ENCODE measurements at places on chromosomes 1 and 21.

DNA sequence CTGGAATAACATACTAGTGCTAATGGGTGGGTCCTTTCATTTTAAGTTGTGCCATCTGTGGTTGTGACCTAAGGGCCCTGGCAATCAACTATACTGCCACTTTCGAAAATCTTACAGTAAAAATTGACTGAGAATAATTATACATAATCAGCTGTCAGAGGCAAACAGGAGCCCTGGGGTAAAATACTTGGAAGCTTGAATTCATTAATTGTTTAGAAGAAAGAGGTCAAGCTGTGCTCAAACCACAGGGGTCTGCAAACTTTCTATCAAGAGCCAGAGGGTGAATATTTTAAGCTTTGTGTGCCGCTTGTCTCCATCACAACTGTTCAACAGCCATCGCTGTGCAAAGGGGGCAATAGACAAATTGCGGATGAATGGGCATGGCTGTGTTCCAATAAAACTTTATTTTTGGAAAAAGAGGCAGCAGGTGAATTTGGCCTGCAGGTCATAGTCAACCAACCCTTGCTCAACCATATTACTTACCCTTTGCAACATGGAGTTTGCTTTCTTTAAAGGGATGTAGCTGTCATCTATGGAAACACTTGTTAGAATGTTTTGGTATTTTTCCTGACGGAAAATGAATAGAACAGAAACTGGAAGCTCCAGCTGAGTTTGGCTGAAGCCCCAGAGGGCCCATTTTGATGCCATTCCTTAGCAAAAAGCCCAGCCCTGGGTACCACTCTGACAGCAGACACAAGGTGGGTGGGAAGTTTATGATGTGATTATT lies 35.7 kb upstream of the USP1 start:
- no peak for DNase-seq

DNA sequence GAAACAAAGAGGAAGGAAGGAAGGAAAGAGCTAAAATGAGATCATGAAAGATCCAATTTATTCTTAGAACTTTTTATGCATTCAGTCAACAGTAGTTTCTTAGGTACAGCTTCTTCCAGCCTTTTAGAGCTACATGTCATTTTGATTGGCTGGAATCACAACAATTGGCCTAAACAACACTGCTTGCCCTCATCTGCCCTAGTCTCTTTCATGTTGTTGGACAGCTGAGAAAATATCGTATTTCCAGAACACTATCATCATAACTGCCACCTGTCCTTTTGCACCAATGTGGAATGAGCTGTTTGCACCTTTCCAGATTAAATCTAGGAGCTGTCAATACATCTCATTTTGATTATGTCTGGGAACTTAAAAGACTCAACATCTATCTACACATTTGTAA lies 161.7 kb downstream of the TGFBR3 start:
- no peak for DNase-seq

- no peak for DNase-seq
Observed at GRCh38 chr1:3628445-3628844, 3.6 kb downstream of the TPRG1L start.

DNA sequence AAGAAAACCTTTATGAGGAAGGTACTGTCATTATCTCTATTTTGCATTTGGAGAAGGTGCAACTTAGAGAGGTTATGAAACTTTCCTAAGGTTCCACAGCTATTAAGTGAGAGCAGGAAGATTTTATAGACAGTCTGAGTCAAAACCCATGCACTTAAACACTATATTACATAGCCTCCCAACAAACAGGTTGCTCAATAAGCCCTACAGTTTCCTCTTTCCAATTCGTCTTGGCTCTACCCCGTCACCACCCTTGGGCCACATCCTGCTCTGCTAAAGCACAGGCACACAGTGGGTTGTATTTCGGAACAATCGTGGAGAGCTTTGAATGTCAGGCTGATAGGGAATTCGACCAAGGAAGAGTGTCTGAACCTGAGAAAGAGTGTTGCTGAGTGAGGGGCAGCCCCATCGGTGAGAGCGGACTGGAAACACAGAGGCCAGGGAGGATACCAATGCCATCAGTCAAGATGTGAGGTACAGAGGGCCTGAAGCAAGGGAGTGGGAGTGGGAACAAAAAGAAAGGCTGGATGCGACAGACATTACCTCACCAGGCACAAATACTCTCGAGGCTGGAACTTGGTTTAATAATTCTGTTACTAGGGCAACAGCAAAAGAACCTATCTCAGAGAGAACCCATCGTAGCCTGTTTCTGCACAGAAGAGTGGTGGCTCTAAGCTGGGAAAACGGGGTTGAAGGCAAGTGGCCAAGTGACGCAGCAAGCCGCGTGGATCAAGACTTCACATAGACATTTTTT lies 6.3 kb upstream of the LRRC52 start:
- DNase-seq, result no peak

GRCh38 chr1:61853583-61853982 lies 111.3 kb downstream of the PATJ start:
- DNase-seq, result no peak

DNA sequence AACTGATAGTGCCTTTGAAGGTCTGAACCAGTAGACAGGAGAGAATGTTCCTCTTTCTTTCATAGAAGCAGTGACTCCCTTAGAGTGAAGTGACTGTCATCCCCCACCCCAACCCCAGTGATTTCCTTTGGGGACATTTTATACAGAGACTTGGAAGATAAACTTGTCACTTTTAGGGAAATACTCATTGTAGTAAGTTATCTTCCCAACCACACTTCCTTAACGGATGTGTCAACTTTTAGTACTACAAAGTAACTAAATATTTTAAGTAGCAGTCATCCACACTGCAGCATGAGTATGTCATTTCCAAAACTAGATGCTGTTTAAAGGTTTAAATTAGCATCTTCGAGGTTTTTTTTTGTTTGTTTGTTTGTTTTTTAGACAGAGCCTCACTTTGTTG lies 13.7 kb downstream of the LRRC8B start:
- no peak for DNase-seq

DNA sequence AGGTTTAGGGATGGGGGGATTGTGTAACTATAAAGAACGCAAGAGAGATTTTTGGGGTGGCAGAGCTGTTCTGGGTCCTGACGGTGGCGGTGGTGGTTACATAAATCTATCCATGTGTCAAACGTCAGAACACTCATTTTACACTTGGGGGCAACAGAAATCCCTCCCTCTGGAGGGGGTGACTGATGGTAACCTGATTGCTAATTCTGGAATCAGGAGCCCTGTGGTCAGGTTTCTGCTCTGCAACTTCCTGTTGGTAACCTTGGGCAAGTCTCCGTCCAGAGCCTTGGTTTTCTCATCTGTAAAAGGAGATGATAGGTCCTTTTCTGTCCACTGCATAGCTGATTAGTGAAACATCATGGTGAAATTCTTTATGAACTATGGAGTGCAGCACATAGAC lies 40.9 kb downstream of the ALPL start:
- DNase-seq, result no peak

- no peak for DNase-seq
Observed at GRCh38 chr1:23774174-23774880, 3.9 kb upstream of the PITHD1 start.

DNA sequence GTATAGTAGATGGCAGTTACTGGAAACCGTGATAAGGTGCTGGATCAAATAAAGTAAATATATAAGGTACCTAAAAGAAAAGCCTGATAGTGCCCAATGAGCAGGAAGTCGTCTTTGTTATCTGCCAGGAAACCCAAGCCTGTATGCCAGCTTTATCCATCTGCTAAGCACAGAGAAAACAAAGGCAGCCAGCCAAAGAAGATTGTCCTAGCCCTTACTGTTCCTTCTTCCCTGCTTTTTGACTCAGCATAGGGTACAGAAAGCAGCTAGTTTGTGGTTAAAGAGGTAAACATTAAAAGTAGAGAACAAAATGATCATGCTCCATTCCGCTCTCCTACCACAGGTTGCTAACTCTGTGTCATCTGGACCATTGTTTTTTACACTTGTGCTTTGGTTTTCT lies 10.1 kb downstream of the KRTAP22-2 start:
- no peak for DNase-seq

GRCh38 chr21:35204125-35204524 lies 155.0 kb upstream of the RUNX1 start:
- DNase-seq, result no peak

GRCh38 chr1:27010226-27010994 lies 2.2 kb downstream of the TENT5B start:
- no peak for DNase-seq

DNA sequence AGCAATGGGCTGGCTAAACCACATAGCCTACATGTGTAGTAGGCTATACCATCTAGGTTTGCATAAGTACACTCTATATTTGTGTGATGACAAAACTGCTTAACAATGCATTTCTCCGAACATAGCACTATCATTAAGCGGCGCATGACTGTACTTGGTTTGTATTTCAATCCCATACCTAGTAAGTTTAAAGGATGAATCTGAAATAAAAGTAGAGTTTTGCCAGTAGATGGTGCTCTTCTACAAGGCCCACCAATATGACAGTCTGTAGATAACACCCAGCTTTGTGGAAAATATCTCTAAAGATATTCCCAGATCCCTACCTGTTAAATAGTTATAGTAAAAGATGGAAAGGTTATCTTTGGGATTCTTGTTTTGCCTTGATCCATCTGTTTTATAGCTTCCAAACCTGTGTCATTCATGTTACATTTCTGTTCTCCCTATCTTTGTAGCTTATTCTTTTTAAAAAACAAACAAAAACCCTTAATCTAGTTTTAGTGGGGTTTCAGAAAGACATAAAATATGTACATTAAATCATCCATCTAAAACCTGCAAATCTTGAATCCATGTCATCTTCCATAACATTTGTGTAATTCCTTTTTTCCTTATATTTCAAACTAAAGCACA lies 33.9 kb upstream of the ASPM start:
- DNase-seq, result no peak

- DNase-seq, result no peak
Observed at GRCh38 chr1:223233019-223233409, 90.0 kb upstream of the TLR5 start.

- DNase-seq, result no peak
Observed at GRCh38 chr21:29639366-29640079, 300.3 kb downstream of the GRIK1 start.

DNA sequence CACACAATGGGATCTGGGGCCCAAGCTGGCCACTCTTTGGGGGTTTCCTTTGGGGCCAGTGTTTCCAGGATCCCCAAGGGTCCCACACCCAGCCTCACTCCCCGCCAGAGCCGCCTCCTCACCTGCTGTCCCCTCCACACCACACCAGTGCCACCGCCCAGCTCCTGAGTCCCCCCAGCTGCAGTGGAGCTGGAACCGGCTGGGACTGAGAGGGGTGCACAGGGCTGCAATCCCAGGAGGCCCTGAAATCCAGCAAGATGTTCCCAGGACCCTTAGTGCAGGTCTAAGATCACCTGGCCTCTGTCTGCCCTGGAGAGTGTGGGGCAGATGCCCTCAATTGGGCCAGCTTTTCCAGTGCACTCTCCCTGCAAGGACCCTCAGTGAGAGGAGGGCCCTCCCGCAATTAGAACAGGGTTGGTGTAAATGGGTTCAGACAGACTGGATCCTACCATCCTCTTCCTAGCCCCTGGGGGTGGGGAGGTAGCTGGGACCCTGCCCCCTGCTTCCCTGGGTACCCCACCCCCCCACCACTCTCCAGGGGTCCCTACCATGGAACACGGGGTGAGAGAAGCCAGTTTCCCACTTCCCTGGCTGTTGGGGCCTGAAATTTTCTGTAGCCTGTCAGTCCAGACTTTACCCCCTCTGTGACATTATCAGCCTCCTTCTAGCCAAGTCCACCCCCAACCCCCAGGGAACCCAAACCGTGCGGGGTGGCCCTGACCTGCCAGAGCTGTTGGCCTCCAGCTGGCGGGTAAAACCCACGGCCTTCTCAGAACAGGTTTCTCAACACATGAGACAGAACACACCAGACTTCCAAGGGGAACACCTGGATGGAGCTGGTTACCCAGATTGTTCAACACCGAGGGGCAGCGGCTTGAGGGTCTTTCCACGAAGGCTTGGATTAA lies 7.0 kb downstream of the KRTAP10-12 start:
- no peak for DNase-seq

DNA sequence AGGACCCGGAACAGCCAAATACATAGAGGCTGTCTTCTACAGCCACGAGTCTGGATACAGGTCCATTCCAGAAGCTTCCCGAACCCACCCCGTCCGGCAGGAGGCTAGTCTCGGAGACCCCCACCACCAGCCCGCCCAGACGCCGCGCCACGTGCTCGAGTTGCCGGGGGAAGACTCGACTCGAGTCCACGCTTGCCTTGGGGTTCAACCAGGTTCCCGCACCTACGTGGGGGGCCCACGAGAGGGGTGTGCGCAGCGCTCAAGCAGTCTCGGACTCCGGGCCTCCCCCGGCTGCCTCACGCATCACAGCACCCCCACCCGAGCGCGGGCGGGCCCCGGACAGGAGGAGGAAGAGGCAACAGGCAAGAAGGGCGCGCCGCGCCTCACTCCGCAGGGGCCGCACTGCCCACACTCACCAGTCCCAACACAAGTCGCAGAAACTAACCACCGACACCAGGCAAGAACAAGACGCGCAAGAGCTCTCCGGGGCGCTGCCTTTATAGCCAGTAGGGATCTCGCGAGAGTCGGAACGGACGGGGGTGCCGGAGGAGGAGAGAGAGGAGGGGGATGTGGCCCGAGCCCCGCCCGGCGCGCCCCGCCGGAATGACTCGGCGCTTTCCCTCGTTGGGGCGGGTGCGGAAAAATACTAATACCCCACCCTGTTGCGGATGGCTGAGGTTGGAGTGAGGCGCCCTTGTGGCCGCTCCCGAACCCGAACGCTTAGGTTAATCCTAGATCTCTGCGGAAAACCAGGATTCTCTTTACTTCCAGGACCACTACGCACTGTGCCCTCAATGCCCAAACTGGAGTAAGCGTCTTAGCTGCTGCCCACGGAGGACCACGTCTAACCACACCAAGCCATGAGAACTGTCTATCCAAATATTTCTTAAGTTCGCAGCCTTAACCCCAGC lies at the start of gene PRDX1:
Gene PRDX1, minus strand, starts transcription at position 472 of the 911 bp plus-strand sequence. CDS start 2,841 bp downstream, outside the sequence.
- peak; percentile 99 for DNase-seq

DNA sequence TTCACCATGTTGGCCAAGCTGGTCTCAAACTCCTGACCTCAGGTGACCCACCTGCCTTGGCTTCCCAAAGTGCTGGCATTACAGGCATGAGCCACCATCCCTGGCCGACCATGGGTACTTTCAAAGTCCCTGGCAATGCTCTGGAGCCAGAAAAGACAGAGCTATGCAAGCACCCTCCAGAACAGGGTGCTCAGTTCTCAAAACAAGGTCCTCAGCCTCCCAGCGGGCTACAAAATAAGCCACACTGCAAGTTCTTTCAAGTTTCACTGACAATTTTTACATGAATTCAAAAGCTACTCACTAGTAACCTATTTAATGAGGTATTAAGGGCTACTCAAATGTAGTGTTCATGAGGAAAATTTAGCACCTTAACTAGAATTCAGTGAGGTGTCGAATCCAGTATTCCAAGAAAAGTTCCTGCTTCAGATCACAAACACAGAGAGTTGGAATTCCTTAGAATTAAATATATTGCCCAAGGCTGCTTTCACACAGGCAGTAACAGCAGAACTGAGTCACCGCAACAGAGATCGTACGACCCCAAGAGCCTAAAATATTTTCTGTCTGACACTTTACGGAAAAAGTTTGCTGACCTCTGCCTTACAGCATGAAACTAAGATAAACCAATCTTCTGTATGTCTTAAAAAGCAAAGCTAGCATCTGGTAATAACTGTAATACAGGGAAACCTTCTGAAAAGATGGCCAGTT lies 60.7 kb downstream of the HSF2BP start:
- no peak for DNase-seq
